ENCODE measurements at places on chromosomes 4 and X.
A peak's percentile ranks its signal among the peaks of the same experiment; 100 is the strongest.

GRCh38 chr4:173539986-173540385 is 10.0 kb upstream of the HAND2 start:
- DNase-seq = no peak

GRCh38 chr4:153222707-153223426 is 18.6 kb downstream of the TRIM2 start:
- DNase-seq = peak; percentile 4

DNA sequence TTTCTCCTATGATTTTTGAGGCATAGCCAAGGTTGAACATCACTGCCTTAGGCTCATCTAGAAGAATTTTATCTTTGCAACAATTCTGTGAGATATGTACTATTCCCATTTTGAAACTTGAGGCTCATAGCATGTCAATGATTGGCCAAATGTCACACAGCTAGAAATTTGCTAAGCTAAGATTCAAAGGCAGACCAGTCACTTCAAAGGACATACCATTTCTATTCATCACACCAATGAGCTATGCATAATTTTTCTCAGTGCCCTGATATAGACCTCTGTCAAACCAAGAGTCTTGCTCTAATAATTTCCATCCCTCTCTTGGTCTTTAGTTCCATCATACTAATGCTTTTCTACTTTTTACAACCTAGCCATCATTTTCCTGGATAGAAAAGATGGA is 27.6 kb upstream of the SERTM2 start:
- DNase-seq = no peak

DNA sequence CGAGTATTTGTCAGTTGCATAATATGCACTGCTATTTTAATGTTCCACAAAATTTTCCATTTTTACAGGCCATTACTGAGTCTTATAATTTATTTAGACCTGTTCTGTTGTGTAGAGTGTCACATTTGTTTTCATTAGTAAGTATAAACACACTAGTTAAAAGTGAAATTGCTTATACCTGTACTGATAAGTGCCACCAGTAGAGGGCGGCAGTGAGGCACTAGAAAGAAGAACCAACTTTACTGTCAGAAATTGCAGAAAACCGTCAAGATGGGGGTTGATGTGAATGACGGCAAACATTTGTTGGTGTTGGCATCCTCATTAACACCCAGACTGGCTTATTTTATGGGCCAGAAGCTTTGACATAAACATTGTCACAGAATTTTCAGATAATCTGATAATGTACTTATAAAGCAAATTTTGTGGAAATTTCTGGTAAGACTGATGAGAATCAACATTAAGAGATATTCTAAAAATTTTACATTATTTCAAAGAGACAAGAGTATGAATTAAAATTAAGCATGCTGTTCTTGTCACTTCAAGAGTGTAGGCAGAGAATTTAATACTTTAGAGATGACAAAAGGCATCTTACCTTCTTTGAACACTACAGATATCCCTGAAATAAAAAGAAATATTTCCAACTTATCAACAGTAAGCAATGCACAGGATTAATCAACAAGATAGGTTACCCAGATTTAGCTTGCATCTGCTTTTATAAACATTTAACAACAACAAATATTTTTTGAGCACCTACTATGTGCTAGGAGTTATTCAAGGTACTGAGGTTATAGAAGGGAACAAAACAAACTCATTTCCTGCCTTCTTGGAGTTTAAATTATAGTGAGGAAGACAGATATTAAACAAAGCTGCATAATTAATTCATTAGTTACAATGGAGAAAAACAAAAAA is 24.9 kb downstream of the ALPK1 start:
- peak; percentile 49 for DNase-seq

DNA sequence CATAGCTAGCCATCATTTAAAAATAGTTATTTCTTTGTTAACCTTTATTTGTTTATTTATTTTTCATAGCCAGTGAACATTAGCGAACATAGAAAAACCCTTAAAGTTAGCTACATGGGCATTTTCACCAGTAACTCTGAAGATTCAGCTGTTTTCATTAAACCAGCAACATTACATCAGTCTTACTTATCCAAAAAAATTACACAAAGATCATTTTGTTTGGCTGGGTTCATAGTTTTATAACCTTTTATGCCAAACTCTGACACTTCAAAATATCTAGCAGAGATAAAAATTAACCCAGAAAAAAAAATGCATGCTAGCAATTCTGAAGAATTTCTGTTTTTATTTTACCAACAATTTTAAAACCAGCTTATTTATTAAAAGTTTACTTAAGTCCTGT is 784.1 kb downstream of the PCDH18 start:
- DNase-seq = no peak

- DNase-seq = no peak
These were observed 206.7 kb downstream of the MGST2 start for GRCh38 chr4:139872274-139872673.

- no peak for DNase-seq
These were observed 579.6 kb upstream of the IGFBP7 start for GRCh38 chr4:57689693-57690205.

GRCh38 chrX:17170973-17171372 is 204.0 kb upstream of the NHS start:
- no peak for DNase-seq

GRCh38 chr4:124427095-124427767 is 285.3 kb downstream of the ANKRD50 start:
- no peak for DNase-seq

DNA sequence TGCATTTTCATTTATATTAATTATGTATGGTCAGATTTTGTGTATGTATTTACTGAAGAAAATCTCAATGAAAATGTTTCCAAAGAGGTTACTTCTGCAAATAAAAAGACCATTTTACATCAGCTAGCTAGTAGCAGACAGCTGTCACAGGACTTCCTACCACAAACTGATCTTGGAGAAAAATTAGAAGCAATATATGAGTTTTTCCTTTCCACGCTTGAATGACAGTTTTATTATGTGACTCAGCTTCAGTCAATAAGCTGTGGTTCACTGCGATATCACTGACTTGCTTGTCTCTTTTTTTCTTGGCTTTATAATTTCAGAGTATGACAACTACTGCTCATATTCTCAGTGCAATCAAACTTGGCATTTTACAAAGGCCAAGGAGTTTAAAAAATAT is 787.4 kb upstream of the GALNTL6 start:
- no peak for DNase-seq

DNA sequence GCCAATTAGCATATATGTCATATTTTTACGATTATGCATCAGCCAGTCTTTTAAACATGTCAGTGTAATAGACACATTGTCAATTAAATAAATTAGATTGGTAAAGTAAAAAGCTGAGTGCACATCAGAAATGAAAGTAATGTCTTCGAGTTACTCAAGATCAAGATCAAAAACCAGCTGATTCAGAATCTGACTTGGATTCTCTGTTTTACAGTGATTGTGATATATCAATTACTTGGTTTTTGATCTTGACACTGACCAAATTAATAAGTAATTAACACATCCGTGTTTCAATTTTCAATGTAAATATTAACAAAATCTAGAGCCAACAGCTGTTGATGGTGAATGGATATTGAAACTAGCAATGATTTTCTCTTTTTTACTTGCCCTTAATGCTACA is 311.6 kb downstream of the PDGFC start:
- DNase-seq = no peak

DNA sequence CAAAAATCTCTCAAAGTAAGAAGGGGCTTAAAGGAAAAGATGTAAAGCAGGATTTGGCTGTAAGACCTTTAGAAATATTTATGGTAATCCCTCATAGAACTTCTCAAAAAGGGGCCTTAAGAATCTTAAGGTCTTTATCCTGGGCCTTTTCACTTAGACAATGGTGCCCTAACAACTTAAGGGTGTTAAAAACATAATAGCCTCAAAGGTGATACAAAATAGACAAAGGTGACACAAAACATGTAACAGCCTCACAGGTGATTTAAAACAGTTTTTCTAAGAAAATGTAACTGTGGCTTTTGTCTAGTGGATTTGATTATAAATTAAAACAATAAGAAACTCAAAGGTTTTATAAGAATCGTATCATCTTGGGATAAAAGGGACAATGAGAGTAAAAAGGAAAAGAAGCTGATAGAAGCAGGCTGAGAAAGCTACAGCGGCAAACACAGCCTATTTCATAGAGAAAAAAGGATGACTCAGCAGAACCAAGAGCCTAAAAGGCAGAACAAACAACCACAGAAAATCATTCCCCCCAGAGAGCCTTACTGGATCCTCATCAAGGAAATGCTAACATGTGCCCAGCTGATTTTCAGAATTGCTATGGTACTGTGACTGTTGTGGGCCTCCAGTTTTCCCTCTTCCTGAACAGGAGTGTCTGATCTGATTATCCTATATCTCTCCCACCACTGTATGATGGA is 164.3 kb downstream of the STPG2 start:
- no peak for DNase-seq

GRCh38 chrX:112643721-112644120 is 36.0 kb downstream of the LHFPL1 start:
- no peak for DNase-seq

DNA sequence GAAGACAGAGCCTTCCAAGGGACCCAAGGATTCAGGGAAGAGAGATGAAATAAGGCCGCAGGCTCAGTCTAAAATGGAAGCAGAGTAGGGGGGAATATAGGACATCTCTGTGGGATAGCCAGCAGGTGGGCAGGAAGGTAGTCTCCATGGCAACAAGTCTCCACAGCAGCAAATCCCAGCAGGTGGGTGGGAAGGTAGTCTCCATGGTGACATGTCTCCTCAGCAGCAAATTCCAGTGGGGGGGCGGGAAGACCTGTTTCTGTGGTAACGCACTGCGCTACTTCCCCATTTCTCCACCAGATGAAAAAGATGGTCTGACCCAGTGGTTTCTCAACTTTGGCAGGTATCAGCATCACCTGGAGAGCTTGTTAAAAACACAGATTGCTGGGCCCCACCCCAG is 18.3 kb downstream of the NLGN3 start:
- DNase-seq = no peak

DNA sequence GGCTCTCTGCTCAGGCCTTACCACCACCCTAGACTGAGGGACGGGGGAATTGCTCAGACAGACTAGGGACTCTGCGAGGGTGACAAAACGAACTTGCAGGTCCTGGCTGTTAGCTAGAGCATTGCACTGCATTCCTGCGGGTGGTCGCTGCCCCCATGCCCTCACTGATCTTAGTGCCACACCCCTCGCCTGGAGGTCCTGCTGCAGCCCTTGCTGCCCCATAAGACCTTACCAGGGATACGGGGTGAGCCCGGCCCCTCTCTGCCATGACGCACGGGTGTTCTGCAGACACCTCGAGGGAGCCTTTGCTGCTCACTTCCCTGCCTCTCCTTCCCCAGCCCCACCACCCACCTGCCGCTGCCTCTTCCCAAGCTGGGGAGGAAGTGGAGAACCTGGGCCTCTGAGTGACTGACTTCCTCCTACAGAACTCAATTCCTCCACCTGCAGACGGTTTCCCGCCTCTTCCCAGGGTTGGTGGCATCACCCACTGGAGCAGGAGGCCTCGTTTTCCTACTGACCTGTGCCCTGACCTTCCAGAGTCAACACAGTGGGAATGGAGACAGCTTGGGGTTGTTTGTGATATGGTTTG is 19.8 kb upstream of the TBC1D14 start:
- no peak for DNase-seq

- no peak for DNase-seq
These were observed 40.3 kb downstream of the NHS start for GRCh38 chrX:17415242-17415810.

DNA sequence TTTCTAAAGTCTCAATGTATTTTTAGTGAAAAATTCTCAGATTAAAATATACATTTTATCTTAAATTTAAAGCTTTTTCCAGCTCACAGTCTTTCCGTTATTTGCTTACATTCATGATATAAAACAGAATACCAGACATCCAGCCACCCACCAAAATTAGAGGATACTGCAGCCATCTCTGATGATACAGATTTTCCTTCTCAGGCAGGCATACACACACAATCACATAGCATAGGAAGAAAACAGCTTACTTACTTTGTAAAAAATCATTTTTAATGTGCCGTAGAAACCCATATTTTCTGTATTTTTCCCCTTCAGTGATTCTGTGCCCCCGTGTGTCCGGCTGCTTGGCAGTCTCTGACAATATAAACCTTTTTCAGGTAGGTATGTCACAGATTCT is 183.7 kb downstream of the FBXW7 start:
- DNase-seq = no peak

DNA sequence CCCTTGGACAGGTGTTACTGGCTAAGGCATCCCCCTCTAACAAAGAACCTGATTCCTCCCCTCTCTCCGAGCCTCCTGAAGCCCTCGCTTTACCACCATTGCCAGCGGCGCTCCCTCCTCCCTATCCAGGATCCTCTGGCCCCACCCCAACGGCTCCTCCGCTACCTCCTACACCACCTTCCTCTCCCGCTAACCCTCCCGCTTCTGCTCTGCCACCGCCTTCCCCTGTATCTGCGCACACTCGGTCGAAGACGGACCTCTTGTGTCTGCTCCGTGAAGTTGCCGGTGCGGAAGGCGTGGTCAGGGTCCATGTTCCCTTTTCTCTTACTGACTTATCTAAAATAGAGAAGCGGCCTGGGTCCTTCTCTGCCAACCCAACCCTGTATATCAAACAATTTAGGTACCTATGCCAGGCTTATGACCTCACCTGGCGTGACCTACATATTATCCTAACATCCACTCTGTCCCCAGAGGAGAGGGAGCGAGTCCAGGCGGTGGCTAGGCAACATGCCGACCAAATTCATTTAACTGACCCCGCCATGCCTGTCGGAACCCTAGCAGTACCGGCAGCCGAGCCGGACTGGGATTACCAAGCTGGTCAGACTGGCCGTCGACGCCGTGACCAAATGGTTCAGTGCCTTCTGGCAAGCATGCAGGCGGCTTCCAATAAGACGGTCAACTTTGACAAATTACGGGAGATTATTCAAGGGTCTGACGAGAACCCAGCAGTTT is 958.9 kb downstream of the RPA4 start:
- no peak for DNase-seq

GRCh38 chr4:77156912-77157858 is at the start of gene CCNG2:
Gene CCNG2, plus strand, starts transcription at chr4:77157207. Its CDS starts 1,326 bp downstream, at chr4:77158533.
- peak; percentile 33 for DNase-seq
